ENCODE measurements at places on chromosomes 5 and 9.

GRCh38 chr5:42656651-42657015 is 100.0 kb upstream of the CCDC152 start:
- DNase-seq: no peak

DNA sequence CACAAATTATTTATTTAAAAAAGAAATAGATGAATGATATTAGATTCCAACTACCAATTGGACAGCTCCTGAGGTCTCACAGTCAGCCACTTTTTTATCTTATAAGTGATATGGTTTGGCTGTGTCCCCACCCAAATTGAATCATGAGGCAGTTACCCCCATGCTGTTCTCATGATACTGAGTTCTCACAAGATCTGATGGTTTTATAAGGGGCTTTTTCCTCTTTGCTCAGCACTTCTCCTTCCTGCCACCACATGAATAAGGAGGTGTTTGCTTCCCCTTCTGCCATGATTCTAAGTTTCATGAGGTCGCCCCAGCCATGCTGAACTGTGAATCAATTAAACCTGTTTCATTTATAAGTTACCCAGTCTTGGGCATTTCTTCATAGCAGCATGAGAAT is 12.9 kb downstream of the NLN start:
- no peak for DNase-seq

DNA sequence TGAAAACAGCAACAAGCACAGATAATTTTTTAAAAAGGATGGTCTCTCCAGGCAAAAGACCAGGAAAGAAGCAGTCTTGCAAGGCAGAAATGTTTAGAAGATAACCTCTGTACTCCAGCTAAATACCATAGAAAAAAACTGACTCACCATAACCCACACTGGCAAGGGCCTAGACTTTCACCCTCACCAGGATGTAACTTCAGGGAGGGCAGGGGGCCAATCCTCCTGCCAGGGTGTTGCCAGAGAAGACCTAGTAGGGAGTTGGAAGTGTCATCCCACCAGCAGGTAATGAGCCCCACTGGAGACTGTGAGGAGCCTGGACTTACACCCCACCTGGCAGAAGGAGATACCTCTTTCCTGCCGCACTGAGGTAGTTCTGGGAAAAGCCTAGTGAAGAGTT is 97.6 kb downstream of the PRELID2 start:
- no peak for DNase-seq

- no peak for DNase-seq
Observed at GRCh38 chr5:168117469-168117868, 174.0 kb upstream of the WWC1 start.

- DNase-seq: no peak
Observed at GRCh38 chr9:8078641-8079140, 279.1 kb upstream of the DMAC1 start.

DNA sequence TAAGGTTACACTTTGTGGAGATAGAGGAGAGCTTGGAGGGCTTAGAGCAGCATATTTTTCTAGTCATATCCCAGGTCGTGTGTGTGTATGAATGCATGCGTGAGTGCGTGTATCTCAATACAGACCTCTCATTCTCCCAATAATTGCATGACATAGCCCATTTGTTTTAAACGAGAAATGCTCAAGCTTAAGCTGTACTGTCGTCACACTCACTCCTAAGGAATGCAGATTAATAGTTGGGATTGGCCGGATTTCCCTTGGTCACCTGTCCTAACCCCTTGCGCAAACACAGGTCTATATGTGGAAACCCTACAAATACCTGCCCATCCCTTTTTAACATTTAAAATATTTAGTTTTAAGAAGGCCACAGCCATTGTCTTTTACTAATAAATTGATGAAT is 165.8 kb downstream of the SEMA5A start:
- no peak for DNase-seq

GRCh38 chr5:44454002-44454401 is 64.8 kb upstream of the FGF10 start:
- DNase-seq: no peak

DNA sequence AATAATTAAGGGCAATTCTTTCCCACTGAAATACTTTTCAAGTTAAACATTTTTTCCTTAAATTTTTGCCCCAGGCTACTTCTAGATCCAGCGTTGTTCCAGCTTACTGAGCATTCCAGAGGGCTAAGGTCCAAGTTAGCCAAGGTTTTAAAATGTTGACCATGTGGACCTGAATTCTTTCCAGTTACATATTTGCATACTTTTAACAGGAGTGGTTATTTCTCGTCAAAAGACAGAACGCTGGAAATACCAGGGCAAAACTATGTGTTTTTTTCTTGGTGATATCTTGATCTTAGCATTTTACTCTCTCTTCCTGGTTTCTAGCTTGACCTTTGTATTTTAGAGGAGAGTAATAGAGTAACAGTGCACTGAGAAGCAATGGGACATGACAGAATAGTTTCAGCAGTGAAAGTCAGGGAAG is 32.8 kb downstream of the TMC1 start:
- no peak for DNase-seq

All from suprapubic skin (tissue), 4 donors.